Type B pancreatic cell (in vitro differentiated cells): ENCODE measurements at places on chromosomes 2 and 18. TPM values are rescaled to one million over a fixed set of nuclear protein-coding genes. Genes with fewer than 3 reads are reported as not detected.

KLHL14 gene
- total RNA-seq = 0.81 and 6.1 TPM in 2 replicates

POU3F3 gene
- 0.14 and 2.1 TPM in 2 replicates for total RNA-seq

TAF4B gene
- total RNA-seq = 4.6 and 5.1 TPM in 2 replicates

MBD5 gene
- total RNA-seq = 38.8 and 54.7 TPM in 2 replicates

VSNL1 gene
- total RNA-seq = 4.1 and 4.6 TPM in 2 replicates

TMEM163 gene
- total RNA-seq = 4.0 and 4.1 TPM in 2 replicates

LRRTM4 gene
- total RNA-seq = 5.4 and 6.5 TPM in 2 replicates

PROC gene
- 8.9 and 18.7 TPM in 2 replicates for total RNA-seq

HOXD13 gene
- total RNA-seq = 0.31 and 0.43 TPM in 2 replicates

PXDN gene
- total RNA-seq = 58.4 and 150 TPM in 2 replicates

DNA sequence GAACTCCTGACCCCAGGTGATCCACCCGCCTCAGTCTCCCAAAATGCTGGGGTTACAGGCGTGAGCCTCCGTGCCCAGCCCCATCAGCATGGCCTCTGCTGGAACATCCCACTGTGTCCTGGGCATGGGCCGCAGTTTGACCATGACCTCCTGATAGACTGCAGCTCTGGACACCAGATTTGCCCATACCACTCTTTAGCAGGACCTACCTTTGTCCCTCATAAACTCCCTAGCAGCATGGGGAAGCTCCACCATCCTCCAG, 92.6 kb downstream of the MYCN start:
- no peak for DNase-seq

GRCh38 chr18:44859751-44860439, 179.2 kb downstream of the SETBP1 start:
- no peak for DNase-seq

GRCh38 chr2:151905963-151906632, 77.9 kb upstream of the ARL5A start:
- no peak for DNase-seq

DNA sequence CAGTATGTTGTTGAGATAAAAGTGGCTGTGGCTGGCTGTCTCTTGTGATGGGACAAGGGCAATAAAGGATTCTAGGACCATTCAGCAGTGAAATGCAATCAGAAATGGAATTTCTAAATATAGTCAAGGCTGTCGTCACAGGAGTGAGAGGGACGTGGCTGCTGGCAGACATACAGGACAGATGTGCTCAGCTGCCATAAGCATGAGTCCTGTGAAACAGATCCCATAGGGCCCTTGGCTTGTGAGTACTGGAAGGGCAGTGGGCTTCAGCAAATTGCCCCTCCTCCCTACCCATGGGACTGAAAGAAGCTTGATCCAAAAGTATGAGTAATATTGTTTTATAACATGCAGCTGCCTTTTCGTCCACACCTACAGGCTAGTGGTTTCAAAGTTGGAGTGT, 4.2 kb upstream of the CNNM3 start:
- no peak for DNase-seq

DNA sequence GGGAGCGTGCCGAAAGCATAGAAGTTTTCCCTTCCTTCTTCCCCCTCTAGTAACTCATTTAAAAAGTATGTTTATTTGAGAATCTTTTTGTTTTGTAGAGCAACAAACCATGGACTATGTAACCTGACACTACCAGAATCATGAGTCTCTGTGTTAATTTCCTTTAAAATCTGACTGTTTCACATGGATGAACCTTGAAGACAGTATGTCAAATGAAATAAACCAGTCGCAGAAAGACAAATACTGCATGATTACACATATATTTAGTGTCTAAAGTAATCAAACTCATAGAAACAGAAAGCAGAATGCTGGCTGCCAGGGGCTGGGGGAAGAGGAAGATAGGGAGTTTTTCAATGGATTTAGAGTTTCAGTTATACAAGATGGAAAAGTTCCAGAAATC, 32.3 kb downstream of the PTPN2 start:
- DNase-seq = no peak

DNA sequence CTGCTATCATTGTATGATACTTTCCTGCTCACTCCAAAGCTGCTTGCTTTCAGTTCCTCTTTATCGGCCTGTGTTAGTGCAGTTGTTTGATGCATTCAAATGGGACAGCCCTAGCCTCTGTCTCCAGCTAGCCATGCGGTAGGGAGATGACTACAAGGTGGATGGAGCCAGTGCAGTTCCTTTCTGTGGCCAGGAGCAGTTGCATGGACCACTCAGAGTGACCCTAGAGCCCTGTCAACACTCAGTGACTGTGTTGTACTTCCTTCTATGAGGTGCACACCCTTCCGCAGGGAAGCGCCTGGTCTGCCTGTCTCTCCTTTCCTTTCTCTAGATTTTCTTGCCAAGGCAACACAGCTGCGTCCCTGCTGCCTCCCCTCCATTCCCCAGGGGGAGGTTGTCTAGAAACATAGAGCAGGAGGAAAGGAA, 33.8 kb downstream of the KCNS3 start:
- DNase-seq = no peak

- DNase-seq = no peak
Observed at GRCh38 chr2:226847090-226847489, 11.2 kb downstream of the RHBDD1 start.

DNA sequence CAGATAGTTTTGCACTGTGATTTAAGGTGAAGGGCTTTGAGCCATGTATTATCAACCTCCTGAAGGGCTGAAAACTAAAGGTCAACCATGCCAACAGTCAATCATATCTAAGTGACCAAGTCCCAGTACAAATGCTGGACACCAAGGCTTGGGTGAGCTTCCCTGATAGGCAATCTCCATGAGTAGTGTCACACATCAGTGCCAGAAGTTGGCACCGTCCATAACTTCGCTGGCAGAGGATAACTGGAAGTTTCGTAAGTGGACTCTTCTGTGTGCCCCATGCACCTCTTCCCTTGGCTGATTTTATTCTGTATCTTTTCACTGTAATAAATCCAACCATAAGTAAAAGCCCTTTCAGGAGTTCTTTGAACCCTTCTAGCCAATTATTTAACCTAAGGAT, 13.2 kb downstream of the REV1 start:
- DNase-seq = no peak

GRCh38 chr18:48292782-48293424, 116.3 kb downstream of the ZBTB7C start:
- DNase-seq = no peak

DNA sequence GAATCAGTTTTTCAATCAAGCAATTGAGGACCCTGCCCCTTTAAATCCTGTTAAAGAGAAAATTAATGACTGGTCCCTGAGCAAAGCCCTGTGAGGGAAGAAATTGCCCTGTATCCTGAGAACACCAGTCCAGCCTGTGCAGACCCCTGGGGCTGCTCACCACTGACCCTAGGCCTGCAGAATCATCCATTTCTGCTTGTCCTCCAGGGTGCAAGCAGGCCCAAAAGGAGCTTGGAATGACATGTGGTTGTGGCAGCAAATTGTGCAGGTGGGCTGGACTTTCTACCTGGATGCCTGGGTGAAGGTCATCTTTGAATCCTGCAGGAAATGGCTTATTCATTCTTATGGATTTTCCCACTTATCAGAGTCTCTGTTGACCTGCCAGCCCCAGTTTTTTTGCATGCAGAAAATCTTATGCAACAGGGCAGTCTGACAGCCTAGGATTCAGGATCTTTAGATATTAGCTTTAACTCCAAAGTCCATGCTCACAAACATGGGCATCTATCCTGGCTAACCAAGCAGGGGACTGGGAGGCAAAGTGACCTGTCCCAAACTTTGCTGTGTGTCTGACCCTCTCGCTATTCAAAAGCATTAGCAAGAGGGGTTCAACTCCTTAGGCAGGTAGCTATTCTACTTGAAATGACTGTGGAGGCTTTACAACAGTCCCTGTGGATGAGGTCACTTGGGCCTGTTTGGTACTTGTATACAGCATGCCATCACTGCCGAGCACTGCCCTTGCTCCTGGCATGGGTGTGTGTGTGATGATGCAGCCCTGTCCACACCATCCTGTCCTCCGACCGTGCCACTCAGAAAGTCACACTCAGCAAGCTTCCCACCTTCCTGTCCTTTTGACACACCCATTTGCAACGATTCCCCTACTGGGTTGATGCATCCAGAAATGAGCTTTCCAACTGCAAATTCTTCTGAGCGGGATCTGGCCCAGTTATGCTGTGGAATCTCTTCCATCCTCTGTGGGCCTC, 85.3 kb downstream of the CAPN13 start:
- peak; percentile 32 for DNase-seq

GRCh38 chr2:62941413-62941812, 109.2 kb upstream of the OTX1 start:
- no peak for DNase-seq

DNA sequence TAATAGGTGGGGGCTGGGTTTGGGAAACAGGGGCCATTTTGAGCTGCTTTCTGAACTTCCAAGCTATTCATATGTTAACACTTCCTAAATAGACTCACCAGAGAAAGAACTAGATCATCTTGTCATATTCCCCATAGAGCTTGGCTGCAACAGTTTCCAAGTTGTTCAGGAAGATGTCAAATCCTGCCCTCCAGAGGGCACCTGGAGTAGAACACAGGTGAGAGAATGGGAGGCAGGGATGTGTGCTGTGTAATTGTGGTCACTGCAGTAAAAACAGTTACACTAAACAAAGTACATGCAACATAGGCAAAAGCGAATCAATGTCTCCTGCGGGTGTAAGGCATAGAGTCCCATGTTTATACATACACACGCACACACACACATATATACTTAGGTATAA, 34.5 kb upstream of the LRRC30 start:
- no peak for DNase-seq
